Activated CD8-positive, alpha-beta memory T cell treated with anti-CD3 and anti-CD28 coated beads for 1 hour (primary cell): ENCODE measurements at places on chromosomes 6 and 20.

DNA sequence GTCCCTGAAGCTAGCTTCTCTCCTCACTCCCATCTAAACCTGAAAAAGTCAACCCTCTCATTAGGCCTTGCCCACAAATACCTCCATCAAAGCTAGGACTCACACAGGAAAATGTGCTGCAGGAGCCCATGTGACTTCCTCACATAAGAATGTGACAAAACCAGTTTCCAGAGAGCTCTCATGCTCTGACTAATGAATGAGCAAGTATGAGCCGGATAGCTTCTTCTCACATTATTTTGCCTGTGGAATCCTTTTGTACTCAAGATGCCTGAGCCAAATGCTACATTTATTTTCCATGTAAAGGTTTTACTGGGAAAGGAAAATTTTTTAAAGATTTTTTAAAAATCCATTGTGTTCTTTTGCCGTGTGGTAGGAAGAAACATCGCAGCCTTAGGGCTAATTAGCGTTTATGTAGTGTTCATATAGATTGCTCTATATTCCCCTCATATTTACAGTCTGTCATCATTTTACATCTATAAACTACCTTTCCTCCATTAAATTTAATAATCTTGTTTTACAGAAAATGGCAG, 68.6 kb upstream of the CCN6 start:
- no peak for DNase-seq

- no peak for DNase-seq
Observed at GRCh38 chr6:96626759-96627364, 63.9 kb downstream of the FHL5 start.

DNA sequence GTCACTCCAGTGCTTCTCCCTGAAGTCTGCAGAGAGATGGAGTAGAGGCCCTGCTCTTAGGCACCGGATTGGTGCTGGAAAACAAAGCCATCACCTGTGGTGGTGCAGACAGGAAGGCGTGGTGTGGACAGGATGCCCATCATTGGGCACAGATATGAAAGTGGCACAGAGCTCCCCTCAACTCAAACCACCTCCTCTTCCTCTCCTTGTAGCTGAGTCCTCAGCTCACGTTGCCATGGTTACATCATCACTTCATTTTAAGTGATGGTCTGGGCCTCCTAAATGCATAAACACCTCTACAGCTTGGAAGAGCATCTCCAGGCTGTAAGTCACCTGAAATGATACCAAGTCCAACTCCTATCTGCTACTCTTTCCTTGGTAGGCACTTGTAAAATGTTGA, 8.0 kb upstream of the RTF2 start:
- no peak for DNase-seq

GRCh38 chr6:74603322-74604076, 602.4 kb downstream of the COL12A1 start:
- no peak for DNase-seq

GRCh38 chr6:63267828-63268227, 52.0 kb downstream of the LGSN start:
- no peak for DNase-seq

- no peak for DNase-seq
Observed at GRCh38 chr6:83758533-83758932, 49.6 kb upstream of the SNAP91 start.

GRCh38 chr20:19932170-19932667, 84.9 kb upstream of the NAA20 start:
- DNase-seq, result no peak

DNA sequence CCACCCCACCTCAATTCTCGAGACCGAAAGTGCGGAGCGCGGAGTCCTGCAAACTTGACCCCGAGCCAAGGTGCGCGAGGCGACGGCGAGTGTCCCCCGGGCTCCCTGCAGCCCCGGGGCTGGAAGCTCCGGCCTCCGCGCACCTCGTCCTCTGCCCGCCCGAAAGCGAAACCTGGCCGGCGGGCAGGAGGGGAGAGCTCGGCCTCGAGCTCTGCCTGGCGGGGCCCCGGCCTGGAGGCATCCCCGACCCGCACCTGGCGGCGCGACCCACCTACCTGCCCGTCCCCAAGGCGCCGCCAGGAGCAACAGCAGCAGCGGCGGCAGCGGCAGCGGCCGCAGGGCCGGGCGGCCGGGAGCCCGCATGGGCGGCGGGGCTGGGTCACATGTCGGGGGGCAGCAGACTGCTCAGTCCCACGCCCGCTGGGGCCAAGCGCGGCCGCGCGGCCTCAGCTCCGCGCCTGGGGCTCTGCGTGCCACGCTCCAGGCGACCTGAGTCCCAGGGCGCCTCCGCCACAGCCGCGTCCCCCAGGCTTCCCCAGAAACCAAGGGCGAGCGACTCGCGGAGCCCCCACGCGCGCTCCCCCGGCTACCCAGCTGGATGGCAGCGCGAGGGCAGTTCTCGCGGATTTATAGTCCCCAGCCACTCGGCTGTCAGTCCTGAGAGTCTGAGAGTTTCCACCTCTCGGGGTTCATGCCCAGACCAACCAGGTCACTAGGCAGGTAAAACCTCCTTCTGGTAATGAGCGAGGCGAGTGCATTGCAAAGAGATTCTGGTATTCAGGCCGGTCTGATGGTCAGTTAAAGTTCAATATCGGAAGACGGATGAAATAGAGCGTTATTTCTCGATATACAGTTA, at the start of gene IL20RA:
Gene IL20RA, minus strand, starts transcription at position 600 of the 856 bp plus-strand sequence. Its CDS starts 237 bp downstream, at position 363.
- DNase-seq, result no peak

- no peak for DNase-seq
Observed at GRCh38 chr6:47434372-47435253, 43.0 kb upstream of the CD2AP start.

DNA sequence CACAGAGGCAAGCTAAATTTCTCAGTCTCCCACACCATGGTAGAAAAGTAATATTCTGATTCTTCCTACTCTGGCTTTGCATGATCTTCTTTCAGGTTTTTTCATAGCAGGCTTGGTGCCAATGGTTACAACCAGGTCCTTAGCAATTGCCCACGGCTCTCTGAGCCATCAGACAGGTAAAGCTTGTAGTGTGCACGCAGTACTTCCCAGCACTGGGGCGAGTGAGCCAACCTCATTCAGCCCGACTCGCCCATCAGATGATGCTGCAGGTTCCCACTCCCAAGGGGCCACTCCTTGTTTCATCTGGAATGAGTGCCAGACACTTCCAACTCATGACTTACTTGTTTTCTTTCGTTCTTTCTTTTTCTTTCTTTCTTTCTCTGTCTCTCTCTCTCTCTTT, 78.3 kb downstream of the PERP start:
- DNase-seq, result no peak

- no peak for DNase-seq
Observed at GRCh38 chr6:105907991-105908390, 178.1 kb upstream of the PRDM1 start.

- no peak for DNase-seq
Observed at GRCh38 chr20:24795436-24795835, 153.6 kb upstream of the CST7 start.

DNA sequence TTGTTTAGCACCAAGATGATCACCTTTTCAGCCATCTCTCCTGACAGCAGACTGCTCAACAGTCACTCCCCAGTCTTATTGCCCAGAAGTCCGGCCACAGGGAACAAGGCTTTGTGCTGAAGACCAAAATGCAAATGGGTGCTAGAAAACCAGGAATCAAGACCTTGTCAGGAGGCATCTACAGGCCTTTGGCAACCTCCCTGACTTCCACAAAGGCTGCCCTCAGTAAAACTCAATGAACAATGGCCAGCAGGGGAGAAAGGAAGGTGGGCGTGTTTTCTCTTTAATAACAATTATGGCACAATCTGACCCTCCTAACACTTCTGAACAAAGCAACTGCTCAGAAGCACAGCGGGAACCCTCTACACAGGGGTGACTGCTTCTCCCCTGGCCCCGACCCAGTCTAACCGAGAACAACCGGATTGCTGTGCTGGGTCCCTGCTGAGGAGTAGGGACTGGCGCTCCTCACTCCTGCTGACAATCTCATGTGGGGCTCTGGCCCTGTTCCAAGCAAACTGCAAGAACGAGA, 41.6 kb downstream of the PLCG1 start:
- DNase-seq, result no peak

GRCh38 chr6:151647976-151648639, 154.3 kb downstream of the CCDC170 start:
- DNase-seq, result no peak

DNA sequence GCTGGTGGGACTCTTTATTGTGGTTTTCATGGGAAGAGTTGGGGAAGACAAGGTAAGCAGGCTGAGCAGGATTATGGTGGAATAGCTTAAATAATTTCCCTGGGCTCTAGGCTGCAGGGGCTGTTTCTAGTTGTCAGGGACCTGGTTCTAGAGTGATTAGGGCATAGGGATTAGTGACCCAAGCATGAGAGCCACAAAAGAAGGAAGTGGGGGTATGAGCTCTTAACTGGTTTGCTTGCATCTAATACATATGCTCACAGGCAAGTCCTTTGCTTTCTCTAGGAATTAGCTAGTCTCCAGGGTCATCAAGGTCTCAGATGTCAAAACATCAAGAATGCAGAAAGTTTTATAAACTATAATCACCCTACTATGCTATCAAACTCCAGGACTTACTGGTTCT, 67.5 kb upstream of the NRN1 start:
- DNase-seq, result no peak

GRCh38 chr6:131946404-131946991, 4.7 kb downstream of the CCN2 start:
- DNase-seq, result no peak

DNA sequence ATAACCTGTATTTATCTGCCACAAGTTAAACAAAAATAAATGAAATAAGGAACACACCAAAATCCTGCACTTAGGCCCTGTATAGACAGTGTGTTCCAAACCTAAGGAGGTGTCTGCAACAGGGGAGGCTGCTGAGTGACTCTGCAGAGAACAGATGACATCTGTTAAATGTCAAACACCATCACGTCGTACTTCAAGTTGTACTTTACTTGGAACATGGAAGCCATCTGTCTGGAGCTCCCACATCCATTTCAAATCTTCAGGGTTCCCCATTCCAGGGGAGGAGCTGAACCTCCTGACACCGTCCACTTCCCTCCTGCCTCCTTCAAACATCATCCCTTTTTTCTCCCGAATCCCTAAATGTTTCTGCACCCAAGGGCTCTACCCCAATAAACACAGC, 1.8 kb upstream of the MAP7 start:
- DNase-seq, result no peak

DNA sequence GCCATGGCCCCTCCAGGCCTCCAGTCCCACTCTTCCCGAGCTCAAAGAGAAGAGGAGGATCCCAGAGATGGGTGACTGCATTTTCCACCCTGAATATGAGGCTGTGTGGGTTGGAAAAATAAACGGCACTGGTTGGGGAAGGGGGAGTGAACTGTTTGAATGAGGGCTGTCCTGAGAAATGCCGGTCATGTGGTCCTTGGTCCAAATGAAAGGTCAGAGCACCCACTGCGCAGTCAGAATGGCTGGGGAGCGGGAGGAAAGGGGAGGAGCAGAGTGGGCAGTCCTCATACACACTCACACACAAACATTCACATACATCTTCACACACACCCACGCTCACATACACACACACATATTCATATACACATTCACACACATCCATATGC, 83.1 kb downstream of the MRPL14 start:
- no peak for DNase-seq

DNA sequence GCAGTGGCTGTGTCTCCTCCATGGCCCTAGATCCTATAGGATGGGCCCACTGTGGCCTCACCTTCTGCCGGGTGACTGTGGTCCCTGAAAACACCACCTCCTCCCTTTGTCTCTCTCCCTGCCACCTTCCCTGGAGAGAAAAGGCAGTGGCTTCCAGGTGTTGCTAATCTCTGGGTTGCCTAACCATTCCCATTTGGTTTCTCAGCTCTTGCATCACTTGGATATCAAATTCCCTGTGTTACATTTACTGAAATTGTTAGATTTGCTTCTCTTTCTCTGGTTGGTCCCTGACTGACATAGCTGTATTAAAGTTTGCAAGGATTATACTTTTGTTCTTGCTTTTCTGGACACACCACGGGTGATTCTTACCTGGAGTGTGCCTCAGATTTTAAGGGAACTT, 9.3 kb upstream of the ZFP64 start:
- DNase-seq, result no peak

GRCh38 chr6:13398069-13398381, 69.7 kb upstream of the TBC1D7 start:
- DNase-seq, result no peak

DNA sequence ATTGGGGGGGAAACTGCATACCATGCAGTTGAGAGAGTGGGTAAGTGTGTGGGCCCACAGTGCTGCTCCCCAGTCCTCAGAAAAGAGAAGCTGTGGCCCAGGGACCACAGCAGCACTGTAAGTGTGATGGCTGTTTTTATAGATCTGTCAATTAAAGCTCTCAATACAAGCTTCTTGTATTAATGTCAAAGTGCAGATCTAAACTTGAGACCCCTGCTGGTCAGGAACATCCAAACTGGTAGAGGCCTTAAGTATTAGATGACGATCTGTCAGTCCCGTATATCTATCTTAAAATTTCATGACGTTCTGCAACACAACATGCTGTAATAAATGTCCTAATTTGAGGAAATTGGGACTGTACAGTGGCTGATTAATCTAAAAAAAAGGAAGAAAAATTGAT, 74.8 kb downstream of the TULP4 start:
- DNase-seq, result no peak

- no peak for DNase-seq
Observed at GRCh38 chr6:54899442-54899841, 52.9 kb downstream of the FAM83B start.

GRCh38 chr6:96007663-96008062, 8.1 kb upstream of the FUT9 start:
- no peak for DNase-seq

- no peak for DNase-seq
Observed at GRCh38 chr6:109308018-109308492, 74.2 kb downstream of the CD164 start.

GRCh38 chr6:157203764-157204163, 119.6 kb downstream of the TMEM242 start:
- DNase-seq, result no peak

DNA sequence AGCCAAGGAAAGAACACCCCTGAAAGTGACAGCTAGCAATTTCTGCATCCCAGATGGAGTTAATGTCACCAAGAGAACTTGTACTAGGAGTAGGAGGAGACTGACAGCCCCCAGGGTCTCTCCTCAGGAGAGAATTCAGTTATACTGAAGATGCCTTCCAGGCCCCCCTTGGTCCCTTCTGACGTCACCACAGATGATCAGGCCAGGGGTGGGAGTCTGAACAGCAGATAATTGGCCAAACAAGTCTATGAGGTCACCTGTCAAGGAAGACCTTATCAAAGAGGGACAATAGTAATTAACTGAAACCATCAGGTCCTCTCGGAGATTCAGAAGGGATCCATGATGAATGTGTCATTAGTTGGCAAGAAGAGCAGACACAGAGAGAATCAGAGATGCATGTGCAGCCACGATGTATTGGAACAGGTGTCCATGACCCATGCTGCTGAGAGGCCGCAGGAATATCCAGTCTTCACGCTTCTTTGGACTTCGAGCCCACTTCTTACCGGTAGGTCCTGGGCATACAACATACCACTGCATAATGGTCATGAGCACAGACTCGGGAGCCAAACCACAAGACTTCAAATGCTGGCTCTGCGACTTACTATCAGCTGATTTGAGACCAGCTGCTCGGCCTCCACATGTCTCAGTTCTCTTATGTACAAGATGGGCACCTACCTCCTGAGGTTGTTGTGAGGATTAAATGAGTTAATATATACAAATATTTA, 10.2 kb downstream of the TRIM10 start:
- no peak for DNase-seq

GRCh38 chr6:110255211-110255750, 75.1 kb downstream of the CDC40 start:
- no peak for DNase-seq

GRCh38 chr20:391041-391711, 10.6 kb downstream of the TRIB3 start:
- no peak for DNase-seq
